ENCODE measurements at places on chromosomes 6 and 20.

DNA sequence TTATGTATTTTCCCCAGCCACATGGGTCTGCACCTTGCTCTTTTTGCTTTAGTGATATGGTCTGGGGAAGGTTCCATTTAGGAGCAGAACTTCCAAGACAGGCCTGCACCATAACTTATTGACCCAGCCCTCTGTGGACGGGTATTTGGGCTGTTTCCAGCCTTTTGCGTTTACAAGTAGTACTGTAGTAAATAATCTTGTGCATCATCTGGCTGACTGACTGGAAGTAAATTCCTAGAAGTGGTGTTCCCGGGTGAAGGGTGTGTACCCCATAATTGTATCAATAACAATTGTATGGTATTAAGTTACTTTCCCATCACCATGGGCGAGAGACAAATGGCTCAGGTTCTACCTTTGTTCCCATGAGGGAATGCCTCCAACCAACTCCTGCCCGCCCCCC, 31.6 kb downstream of the SPDEF start:
- no peak for DNase-seq

DNA sequence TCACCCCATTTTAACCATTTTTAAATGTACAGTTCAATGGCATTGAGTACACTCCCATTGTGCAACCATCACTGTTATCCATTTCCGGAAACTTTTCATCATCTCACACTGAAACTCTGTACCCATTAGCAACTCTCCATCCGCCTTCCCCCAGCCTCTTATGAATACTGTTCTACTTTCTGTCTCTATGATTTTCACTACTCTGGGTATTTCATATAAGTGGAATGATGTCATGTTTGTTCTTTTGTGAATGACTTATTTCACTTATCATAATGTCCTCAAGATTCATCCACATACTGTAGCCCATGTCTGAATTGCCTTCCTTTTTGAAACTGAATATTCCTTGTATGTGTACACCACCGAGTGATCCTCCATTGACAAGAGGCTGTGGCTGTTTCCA, 92.9 kb upstream of the TOX2 start:
- DNase-seq = no peak

- DNase-seq = no peak
Observed at GRCh38 chr20:20214757-20215275, 153.1 kb upstream of the INSM1 start.

DNA sequence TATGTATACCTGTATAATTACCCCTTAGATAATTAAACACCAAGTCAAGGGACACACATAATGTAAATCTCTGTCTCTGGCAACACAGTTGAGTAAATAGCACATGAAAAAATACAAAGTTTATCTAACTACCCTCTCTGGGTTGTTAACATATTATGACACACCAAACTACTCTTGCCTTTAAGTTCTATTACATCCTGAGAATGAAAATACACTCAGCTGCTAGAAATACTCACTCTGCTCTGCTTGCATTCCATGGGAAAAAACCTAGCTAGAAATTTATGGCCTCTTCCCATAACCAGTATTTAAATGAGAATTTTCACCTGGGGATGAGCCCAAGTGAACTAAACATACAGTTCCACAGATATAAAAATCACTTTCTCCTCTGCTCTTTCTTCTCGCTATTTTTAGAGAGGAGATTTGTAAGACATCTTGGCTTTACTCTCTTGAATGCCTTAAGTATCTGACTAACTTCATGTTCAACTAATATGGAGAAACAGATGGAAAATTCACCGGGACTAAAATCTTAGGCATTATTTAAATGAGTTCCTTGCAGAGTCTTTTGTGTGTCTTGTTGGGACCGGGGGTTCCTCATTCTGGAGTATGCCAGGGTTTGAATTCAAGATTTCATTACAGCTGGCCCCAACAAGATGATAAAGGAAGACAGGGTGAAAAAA, 140.9 kb downstream of the GJA10 start:
- DNase-seq = no peak

DNA sequence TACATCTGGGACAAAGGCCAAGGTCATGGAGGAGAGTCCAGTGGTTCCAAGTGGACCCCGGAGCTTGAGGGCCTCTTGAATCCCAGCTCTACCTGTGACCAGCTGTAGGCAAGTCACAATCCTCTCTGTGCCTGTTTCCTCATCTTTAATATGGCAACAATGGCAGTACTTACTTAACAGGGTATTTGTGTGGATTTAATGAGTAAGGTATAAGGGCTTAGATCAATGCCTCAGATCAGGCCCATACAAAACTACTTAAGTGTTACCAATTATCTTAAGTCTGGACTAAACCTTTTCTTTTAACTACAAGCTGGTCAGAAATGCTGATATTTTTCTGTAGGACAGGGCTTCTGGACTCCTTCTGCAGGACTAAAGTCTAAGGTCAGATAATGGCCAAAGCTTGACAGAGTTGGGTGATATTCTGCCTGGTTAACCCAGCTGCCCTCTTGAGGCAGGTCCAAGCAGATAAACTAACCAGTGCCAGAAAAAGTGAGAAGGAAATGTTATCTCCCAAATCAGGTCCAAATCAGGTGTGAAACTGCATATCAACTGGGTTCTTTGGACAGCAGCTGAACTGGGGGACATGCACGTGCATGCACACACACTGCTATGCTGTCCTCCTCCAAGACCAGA, 2.2 kb downstream of the SULF2 start:
- no peak for DNase-seq

GRCh38 chr6:46862381-46862780, 59.4 kb downstream of the ADGRF5 start:
- DNase-seq = no peak

- DNase-seq = no peak
Observed at GRCh38 chr6:44920952-44921491, 407.1 kb upstream of the RUNX2 start.

DNA sequence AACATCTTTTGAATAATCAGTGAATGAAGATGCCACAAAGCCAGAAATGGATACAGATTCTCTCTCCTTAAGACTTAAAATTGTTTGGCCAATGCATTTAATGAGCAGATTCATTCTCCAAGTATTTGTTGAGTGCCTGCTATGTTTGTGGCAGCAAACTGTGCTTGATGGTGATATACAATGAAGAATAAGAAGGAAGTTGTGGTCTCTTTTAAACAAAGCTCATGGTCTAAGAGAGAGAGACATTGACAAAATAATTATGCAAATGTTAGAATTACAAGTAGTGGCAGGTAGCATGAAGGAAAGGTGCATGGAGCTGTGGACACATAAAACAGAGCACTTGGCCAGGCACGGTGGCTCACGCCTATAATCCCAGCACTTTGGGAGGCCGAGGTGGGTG, 28.3 kb downstream of the NFATC2 start:
- DNase-seq = no peak
